AG20443 (cell line): ENCODE measurements at places on chromosomes 12 and 14.

DNA sequence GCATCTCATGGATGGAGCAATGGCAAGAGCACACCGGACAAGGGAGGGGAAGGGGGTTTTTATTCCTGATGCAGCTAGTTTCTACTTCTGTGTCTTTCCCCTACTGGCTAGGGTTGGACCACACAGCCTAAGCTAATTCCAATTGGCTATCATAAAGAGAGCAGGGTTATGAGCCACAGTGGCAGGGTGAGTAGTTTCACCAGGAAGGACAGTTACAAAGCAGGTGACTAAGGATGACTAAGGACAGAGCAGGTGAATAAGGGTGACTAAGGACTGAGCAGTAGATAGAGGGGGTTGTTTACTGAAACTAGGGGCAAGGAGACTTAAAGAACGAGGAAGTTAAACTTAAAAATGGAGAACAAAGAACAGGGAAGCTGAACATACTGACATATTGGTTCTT lies 321.4 kb upstream of the SEL1L start:
- DNase-seq: no peak

DNA sequence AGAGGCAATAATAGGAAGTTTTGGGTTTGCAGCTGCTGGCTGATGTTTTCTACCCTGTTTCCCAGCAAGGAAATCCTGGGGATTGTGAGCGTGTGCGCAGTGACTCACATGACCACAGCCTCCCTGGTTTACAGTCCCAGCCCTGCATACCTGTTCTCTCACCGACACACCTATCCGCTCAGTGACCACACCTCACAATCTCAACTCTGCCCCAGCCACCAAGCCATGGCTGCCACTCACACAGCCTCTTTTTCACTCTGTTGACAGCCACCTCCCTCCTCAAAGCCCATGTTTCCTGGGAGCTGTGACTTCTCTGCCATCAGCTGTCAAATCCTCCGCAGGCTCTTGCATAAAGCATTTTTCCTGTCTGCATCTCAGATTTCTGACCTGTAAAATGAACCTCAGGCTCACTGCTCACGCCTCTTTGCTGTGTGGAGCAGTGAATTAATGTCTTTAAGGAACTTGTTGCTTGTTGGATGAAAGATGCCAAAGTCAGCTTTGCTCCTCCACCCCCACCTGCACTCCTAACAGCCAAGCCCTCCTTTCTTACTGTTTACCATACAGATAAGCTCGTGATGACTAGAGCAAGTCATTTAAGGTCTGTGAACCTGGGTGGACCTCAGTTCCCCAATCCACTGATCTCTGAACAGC lies 43.5 kb downstream of the B4GALNT3 start:
- DNase-seq: no peak

DNA sequence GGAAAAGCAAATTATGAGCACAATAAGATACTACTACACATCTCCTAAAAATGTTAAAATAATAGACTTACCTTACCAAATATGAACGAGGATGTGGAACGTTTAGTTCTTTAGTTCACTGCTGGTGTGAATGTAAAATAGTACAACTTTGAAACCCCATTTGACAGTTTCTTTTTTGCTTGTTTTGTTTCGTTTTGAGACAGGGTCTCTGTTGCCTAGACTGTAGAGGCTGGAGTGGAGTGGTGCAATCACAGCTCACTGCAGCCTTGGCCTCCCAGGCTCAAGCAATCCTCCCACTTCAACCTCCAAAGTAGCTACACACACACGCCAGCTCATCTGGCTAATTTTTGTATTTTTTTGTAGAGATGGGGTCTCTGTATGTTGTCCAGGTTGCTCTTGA lies 136.4 kb upstream of the FAR2 start:
- DNase-seq: no peak

DNA sequence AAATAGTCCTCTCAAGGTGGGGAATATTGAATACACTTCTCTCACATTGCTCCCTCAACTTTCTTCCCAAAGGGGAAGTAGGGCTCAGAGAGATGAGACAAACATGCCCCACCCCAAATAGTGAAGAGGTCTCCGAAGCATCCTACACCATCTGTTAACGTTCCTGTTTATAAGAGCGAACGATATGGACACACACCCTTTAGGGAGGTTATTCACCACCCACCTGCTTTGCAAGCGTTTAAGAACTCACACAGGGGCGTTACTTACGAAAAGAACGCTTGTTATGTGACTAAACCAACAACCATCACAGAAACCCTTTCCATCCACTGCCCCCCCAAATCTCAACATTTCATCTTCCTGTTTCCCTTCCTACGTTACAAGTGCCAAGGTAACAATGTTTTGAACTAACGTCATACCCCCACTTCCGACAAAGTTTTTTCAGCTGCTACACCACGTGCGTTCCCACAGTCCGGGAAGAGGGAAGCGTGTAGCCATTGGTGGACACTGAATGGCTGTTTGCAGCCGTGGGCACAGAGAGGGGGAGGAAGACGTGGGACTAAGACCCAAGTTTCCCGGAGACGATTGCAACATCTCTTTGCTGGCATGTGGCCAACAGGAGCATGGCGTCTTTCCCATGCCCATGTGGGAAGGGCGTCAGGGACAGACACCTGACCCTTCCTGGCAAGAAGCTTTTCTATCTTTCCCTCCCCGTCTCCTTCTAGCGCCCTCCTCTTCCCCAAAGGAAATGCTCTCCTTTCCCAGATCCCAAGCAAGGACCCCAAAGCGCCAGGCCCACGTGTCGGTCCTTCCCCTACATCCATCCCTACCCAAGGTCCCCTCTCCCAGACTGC lies 1.2 kb downstream of the YBX3 start:
- peak; percentile 85 for DNase-seq

- peak; percentile 5 for DNase-seq
These were observed 11.0 kb upstream of the JPH4 start for GRCh38 chr14:23589606-23590005.
